ENCODE measurements at places on chromosomes 5 and 9.

GRCh38 chr5:53381-54174 is 38.4 kb upstream of the PLEKHG4B start:
- peak; percentile 42 for DNase-seq

DNA sequence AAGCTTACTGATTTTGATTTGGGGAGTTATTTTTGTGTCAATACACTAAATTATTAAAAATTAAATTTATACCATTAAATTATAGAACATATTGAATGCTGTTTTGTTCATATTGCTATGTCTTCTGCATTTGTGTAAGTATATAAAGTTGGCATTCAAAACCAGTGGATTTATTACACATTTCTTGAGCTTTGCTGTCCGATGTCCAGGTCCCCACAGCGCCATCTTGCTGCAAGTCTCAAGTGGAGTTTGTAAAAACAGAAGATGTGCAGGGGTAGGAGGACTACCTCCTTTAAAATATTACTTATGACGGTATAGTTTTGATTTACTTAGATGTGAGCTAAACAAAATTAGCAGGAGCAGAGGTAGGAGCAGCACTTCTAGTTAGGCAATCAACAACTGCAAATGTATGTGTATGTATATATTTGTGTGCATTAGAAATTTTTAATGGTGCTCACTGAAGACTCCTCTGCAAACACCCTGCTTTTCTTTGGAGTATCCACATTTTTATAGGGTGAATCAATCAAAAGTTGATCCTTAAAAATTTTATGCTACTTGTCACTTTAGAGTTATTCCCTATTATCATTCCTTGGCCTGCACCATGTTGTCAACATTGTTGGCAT is 37.4 kb downstream of the CPEB4 start:
- peak; percentile 31 for DNase-seq

GRCh38 chr5:147017621-147018020 is 139.1 kb upstream of the PPP2R2B start:
- no peak for DNase-seq

- no peak for DNase-seq
These were observed 59.1 kb downstream of the BOD1 start for GRCh38 chr5:173557123-173557903.

DNA sequence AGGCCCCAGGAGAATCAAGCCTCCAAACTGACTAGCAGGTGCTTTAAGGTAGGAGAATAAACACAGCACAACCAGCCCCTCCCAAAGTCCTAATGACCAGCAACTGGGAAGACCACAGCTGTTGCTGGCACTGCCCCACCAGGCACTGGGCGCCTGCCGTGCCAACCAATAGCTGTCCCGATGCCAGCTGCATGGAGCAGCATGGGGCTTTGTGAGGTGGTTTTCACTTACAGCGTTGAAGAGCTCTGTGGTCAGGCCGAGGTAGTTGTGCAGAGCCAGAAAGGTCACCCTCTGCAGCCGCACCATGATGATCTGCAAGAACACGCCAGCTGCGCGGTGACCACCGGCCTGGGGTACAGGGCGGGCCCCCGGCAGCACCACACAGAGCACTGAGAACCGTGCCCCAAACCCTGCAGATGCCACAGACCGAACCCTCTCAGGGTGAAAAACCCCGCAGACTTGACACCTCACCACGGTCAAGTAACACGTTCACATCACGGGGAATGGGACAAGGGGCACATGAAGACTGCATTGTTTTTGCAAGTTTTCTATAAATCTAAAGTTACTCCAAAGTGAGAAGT is 28.7 kb downstream of the PNPLA7 start:
- DNase-seq: no peak

GRCh38 chr5:67133217-67133616 is 63.4 kb downstream of the CD180 start:
- DNase-seq: no peak

DNA sequence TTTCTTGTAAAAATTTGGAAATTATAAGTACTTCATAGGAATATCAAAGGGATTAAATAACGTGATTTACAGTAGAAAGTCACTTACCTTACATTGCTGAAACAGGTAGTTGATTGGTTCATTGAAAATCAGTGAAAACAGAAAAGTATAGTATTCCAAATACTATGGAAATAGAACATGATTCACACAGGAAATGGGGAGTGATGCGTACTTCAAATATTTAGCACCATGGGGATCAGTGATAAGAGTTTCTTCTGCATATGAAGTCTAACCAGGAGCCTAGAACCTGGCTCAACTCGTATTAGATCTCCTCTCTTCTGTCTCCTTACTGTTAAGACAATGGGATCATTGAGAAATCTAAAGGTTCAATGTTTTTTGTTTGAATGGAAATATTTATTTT is 133.3 kb downstream of the FAM174A start:
- DNase-seq: no peak

DNA sequence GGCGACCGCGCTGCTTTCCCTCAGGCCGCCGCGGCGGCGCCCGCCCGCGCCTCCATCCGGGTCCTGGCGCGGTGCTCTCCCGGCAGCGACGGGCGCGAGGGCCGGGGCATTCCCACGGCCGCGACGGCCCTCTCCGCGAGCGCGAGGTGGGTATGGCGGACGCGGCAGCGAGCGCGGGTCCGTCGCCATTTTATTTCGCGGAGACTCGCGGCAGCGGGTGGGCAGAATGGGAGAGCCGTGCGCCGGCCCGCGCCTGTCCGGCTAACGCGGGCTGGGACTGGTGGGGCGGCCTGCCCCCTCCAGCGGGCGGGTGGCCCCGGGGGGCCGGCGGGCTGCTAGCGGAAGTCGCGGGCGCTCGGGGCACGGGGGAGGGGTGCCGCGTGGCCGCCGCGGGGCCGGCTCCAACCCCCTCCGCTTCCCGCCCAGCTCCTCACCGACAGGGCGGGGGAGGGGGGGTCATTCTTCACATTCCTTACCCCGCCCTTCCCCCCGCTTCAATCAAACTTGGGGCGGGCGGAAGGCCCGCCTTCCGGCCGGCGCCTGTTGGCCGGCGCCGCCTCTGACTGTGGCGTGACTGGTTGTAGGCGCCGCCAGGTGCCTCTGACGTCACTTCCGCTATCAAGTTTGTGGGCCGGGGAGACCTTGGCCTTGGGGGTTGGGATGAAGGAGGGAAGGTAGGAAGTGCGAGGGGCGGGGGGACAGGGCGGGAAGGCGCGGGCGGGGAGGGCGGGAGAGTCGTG is 82.1 kb downstream of the PTPDC1 start:
- peak; percentile 91 for DNase-seq

GRCh38 chr5:113274836-113275414 is 159.9 kb downstream of the TSSK1B start:
- no peak for DNase-seq

GRCh38 chr5:12668564-12668963 is 764.3 kb upstream of the CTNND2 start:
- no peak for DNase-seq

GRCh38 chr5:5953584-5954274 is 424.6 kb downstream of the MED10 start:
- no peak for DNase-seq

DNA sequence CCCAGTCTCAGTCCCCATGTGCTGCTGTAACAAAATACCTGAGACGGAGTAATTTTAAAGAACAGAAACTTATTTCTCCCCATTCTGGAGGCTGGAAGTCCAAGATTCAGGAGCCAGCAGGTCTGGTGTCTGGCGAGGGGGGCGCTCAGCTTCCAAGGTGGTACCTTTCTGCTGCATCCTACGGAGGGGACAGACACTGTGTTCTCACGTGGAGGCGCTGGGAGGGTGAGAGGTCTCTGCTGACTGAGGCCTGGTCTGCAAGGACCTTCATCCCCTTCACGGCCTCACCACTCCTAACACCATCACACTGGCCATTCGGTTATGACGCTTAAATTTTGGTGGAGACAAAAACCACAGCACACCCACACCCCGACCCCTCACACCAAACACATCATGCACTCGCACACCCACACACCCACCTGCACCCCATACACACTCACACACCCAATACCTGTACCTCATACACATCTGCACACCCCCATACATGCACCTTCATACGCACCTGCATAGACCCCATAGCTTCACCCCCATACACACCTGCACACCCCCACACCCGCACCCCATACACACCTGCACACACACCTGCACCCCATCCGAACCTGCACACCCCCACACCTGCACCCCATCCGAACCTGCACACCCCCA is 9.8 kb upstream of the ZDHHC11 start:
- no peak for DNase-seq

DNA sequence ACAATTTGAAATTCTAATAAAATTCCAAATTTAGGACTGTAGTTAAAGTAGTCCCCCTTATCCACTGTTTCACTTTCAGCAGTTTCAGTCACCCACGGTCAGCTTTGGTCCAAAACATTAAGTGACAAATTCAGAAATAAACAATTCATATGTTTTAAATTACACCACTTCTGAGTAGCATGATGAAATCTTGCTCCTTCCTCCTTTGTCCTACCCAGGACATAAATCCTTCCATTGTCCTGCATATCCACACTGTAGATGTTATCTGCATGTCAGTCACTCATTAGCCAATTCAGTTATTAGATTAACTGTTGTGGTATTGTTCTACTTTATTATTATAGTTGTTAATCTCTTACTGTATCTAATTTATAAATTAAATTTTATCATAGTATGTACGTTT is 376.5 kb downstream of the SH3GL2 start:
- no peak for DNase-seq

DNA sequence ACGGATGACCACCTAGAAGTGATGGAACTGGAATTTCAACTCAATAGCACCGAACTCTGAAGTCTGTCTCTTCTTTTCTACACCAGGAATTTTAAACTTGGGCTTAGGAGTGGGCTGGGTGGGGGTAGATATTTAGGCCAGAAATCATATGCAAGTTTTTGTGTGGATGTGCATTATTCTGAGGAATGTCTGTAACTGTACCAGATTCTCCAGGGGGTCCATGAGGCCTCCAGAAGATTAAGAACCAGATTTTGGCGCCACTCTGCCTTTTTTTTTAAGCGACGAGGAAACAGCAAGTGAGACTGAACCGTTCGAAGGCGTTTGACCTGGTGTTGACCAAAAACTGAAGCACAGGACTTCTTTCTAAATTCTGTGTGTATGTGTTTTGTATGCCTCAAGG is 88.8 kb upstream of the TTC23L start:
- no peak for DNase-seq

DNA sequence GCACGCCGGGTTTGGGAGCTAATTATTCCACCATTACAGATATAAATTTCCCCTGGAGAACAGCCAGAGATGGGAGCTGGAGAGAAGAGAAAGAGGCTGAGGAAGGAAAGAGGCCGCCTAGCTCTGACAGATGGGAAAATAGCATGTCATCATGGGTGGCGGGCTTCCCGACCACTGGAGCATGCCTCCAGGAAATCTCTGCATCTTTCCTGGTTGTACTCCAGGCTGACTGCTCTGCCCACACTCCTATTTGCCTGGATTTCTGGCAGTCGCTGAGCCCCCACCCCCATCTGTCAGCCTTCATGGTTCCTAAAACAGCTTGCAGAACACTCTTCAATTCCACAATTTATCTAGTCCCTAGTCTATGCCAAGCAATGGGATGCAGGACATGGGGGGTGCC is 14.3 kb upstream of the GABRP start:
- no peak for DNase-seq

DNA sequence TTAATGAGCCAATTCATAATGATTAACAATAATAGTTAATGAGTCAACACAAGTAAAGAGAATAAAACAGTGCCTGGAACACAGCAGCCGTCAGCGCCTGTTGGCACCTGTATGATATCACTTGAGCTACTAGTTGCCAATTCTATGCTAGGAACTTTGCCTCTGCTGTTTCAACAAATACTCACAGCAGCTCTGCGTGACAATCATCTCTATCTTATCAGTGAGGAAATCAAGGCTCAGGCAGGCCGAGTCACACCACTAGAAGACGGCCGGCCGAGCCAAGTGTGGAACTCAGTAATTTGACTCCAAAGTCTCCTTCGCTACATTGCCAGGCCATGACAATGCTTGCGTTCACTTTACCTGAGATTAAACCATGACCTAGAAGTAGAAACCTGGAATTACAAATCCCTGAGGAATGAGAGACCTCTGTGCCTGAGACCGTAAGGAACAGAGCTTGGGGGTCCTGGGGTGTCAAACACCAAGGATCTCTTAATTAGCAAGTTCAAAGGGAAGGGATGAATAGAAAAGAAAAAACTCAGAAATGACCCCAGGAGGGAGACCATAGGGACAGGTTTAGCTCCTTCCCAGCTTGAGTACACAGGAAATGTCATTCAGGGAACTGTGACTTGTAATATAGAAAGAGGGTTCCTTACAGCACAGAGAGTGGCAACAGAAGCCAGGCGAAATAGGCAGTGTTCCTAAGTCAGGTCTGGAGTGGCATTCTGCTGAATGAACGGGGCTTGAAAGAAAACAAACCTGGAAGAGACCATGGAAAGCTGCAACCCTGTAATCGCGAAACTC is 109.1 kb downstream of the SUSD1 start:
- no peak for DNase-seq

- DNase-seq: no peak
These were observed 663.6 kb upstream of the RIOK2 start for GRCh38 chr5:97846643-97847042.

GRCh38 chr9:12494411-12494810 is 198.8 kb upstream of the TYRP1 start:
- no peak for DNase-seq

DNA sequence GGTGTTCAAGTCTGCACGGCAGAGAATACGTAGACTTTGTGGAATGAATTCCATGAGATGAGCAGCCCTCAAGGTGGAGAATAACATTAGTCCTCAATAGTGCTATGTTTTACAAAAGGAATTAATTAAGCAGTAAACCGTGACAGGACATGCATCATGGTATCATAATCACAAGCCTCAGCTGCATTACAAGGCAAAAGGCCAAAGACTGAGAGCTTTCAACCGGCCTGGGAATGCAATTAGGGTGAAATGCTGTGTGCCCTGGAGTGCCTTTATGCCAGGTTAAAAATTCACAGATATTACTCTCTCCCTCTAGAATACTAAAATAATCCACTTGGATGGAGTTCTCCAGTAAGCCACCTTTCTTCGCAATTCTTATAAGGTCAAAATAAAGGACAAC is 270.6 kb downstream of the MLLT3 start:
- DNase-seq: no peak

DNA sequence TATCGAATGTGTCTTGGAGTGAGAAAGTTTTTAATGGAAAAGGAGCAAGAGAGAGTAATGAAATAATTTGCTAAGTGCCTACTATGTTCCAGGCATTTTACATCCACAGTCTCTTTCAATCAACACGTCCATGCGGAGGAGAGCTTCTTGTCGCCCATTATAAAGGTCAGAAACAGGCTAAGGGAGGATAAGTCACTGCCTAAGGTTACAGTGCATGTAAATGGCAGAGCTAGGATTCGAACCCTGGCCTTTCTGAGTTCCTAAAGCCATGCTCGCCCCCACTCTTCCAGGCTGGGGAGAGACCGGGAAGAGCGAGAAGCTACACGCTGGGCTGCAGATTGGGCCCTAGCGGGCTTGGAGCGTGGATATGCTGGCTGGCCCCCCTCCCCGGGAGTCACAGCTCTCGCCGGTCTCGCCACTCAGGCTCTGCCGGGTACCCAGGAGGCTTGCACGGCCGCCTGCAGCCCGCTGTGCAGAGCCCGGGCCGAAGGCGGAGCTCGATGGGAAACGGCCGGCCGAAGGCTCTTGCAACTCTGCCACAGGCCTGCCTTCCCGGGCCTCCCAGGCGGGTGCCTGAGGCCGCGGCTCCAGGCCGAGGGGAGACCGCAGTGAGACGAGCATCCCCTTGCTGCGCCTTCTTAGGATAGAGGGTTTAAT is 775 bp upstream of the LHX2 start:
- no peak for DNase-seq
